ENCODE measurements at places on chromosomes 2 and 18.

DNA sequence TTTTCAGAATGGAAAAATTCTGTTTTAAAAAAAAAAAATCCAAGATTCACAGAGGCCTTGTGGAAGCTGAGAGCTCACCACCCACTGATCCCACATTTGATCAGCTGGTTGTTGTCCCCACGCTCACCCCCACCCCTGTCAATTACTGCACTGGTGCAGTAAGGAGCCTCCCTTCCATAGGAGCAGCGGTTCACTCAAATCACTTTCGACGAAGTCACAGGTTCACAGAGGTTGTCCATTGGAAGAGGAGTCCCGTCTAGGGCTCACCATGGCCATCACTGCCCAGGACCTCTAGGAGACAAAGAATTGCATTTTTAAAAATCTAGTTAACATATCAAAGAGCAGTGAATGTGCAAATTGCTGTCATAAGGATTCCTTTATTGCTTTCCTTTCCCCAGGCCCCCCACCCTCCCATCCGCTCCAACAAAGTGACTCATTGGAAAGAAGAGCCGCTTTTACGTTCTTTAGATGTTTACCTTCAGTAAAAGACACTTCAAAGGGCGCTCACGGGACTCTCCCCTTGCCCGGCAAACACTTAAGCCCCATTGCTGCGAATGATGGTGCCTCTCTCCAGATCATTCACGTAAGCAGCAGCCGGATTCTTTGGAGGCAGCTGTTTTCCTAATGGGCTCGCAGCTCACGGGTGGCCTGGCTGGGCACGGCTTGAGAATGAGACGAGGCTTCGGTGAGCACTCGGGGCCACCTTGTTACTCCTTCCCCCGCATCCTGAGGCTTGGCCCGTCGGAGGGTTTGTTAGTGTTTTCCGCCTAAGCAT lies 165.5 kb upstream of the SALL3 start:
- DNase-seq: no peak

DNA sequence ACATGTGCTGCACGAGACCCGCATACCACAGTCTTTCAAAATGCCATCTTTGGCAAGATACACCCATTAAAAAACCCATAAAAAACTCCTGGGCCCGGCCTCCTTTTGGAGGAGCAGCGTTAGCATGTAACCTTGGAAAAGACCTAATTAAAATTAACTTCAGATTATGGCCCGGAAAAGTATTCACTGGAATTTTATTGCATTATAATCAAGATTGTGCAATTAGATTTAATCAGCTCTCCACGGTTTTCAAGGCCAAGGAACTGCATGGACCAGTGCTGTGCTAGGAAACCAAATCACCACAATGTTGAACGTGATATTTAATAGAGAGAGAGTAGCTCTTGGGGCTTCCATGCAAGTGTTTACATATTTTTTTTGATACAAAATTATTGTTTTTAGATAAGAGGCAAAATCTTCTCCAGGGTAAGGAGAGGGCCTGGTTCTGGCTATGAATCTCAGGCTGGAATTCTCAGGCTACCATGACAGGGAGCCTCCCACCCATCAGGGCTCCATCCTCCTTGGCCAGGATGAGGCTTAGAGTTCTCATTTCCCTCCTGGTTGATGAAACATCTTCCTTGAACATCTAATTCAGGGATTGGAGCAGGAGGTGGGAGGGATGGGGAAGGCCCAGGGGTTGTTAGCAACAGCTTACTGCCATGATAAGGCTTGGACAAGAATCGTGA lies 82.0 kb upstream of the TTC39C start:
- DNase-seq: no peak

- DNase-seq: no peak
Measured at GRCh38 chr2:198134293-198134955, 330.0 kb downstream of the PLCL1 start.

DNA sequence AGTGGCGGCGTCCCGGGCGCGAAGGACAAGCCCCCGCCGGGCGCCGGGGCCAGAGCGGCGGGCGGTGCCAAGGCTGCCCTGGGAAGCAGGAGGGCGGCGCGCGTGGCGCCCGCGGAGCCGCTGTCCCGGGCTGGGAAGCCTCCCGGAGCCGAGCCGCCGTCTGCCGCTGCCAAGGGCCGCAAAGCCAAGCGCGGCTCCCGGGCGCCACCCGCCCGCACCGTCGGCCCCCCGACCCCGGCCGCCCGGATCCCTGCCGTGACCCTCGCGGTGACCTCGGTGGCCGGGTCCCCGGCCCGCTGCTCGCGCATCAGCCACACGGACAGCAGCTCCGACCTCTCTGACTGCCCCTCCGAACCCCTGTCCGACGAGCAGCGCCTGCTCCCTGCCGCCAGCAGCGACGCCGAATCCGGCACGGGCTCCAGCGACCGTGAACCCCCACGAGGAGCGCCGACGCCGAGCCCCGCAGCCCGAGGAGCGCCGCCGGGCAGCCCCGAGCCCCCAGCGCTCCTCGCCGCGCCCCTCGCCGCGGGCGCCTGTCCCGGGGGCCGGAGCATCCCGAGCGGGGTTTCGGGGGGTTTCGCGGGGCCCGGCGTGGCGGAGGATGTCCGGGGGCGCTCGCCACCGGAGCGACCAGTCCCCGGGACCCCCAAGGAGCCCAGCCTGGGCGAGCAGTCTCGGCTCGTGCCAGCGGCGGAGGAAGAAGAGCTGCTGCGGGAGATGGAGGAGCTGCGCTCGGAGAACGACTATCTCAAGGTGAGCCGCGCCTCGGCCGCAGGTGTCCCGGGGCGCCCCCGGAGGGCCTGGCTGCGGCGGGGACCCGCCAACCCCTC lies 820 bp downstream of the MTCL1 start:
- no peak for DNase-seq

GRCh38 chr18:10230072-10230471 lies 224.4 kb upstream of the APCDD1 start:
- no peak for DNase-seq

DNA sequence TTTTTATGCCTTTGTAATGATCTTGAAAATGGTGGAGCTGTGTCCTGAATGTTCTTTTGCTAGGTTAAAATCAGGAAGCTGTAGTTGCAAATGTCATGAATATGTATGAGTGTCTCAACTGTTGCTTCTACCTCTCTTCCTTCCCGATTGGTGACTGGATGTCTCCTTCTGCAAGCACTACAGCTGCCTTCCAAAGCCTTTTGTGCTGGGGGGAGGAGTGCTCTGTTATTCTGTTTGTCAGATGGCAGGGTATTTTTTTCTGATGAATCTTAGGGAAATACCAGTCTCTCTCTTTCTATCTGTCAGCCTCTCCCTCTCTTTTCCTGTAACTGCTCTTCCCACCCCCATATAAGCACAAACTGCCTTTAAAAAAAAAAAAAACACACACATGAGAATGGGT lies 1396.3 kb upstream of the CELF4 start:
- no peak for DNase-seq

- DNase-seq: no peak
Measured at GRCh38 chr2:128784626-128785306, 466.1 kb upstream of the HS6ST1 start.

- no peak for DNase-seq
Measured at GRCh38 chr2:72198532-72199241, 51.0 kb upstream of the CYP26B1 start.

GRCh38 chr2:47796090-47796697 lies 13.2 kb downstream of the MSH6 start:
- no peak for DNase-seq

DNA sequence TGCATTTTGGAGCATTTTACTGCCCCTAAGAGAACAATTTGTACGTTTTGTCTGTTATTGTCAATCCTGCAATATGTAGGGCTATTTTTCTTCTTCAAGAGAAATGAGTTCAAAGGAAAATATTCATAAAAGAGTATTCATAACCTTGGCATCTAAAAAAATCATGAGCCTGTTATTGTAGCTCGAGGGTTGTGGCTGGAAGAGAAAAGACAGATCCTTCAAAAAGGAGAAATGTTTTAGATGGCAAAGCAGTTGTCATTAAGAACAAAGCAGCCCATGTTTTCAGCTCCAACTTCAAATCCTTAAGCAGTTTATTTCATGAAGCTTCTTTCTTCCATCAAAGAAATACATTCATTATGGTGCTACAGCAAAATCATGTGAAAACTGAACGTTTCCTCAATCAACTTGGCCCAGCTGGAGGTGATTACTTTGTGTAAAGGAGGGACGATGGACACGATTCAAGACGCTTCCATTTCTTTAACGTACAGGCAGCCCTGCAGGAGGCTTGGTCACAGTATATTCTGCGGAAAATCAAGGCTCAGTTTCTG lies 31.4 kb downstream of the QPCT start:
- DNase-seq: no peak

GRCh38 chr18:11305507-11305906 lies 156.1 kb upstream of the PIEZO2 start:
- DNase-seq: no peak

DNA sequence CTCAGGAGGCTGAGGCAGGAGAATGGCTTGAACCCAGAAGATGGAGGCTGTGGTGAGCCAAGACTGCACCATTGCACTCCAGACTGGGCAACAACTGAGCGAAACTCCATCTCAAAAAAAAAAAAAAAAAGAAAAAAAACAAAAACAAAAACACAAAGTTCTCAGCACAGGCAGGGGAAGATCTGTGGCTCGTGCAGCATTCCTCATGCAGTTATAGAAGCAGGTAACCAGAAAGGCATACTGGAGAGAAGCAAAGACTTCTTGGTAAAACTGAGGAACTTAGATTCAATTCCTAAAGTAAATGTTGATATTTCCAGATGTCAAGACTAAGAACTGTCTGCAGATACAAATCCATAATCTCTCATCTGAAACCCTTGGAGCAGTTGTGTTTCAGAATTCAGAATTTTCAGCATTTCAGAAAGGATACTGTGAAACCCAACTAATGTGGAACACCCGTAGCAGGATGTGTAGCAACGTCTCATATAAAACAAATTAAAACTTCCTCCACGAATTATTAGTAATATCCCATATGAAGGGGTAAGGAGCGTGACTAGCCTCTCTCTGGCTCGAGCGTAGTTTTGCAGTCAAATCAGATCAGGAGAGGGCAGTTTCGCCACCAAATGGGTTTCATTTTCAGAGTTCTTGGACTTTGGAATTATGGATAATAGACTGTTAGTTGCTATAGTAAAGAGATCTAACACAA lies 13.2 kb upstream of the SLC25A52 start:
- no peak for DNase-seq

DNA sequence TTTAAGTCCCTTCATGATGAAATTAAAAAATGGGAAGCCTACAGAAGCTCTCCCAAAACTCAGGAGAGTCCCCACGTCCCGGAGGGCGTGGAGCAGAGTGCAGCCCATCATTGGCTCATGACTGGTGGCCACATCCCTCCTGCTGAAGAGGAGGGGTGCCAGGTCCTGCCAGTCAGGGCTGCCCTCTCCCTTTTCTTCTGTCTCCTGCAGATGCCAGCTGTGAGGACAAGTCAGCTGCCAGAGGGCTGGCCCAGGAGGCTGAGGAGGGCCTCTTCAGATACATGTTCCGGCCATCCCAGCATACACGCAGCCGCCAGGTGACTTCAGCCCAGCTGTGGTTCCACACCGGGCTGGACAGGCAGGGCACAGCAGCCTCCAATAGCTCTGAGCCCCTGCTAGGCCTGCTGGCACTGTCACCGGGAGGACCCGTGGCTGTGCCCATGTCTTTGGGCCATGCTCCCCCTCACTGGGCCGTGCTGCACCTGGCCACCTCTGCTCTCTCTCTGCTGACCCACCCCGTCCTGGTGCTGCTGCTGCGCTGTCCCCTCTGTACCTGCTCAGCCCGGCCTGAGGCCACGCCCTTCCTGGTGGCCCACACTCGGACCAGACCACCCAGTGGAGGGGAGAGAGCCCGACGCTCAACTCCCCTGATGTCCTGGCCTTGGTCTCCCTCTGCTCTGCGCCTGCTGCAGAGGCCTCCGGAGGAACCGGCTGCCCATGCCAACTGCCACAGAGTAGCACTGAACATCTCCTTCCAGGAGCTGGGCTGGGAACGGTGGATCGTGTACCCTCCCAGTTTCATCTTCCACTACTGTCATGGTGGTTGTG lies 2.6 kb downstream of the INHA start:
- no peak for DNase-seq

- no peak for DNase-seq
Measured at GRCh38 chr2:26710145-26710544, 17.6 kb downstream of the KCNK3 start.

DNA sequence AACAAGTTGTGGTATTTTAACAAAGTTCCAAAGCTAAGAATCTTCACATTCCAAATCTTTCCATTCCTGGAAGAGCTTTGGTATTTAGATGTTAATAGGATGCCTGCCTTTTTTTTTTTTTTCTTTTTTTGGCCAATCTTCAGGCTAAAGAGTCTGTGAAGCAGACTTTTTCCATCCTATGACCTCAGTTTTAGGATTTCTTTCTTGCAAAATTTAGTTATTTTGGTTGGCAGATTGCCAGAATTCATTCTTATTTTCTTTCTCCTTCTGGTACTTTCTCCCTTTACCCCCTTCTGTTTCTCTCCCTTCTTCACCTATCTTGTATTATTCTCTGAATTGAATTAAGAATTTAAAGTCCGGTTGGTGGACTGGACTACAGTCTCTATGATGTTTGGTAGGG lies 217.8 kb upstream of the REV1 start:
- no peak for DNase-seq

- DNase-seq: no peak
Measured at GRCh38 chr2:193695367-193695766, 1500.6 kb upstream of the TMEFF2 start.

DNA sequence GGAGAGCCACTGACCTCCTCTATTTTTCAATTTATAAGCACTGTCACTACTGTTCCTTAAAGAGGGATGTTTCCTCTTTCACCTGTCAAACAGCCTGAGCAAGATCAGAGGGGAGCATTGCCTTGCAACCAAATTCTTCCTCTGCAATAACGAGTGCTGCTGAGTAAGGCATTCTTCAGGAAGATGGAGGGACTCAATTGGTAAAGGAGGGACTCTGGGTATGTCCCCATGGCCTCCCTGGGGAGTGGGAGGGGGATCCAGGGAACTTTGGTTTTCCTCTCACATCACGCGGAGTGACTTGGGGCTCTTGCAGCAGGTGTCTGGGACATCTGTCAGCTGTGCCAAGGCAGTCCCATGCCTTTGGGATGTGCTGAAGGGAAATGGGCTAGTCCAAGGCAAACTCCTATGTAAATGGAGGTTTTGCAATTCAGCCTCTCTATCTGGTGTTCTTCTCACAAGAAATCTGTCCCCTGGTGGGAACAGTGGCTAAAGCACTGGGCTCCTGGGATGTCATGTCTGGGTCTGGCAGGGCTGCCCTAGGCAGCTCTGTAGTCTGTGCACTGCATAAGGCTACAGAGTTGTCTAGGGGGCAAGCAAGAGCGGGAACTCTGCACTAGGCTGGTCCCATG lies 14.4 kb upstream of the HES6 start:
- no peak for DNase-seq

DNA sequence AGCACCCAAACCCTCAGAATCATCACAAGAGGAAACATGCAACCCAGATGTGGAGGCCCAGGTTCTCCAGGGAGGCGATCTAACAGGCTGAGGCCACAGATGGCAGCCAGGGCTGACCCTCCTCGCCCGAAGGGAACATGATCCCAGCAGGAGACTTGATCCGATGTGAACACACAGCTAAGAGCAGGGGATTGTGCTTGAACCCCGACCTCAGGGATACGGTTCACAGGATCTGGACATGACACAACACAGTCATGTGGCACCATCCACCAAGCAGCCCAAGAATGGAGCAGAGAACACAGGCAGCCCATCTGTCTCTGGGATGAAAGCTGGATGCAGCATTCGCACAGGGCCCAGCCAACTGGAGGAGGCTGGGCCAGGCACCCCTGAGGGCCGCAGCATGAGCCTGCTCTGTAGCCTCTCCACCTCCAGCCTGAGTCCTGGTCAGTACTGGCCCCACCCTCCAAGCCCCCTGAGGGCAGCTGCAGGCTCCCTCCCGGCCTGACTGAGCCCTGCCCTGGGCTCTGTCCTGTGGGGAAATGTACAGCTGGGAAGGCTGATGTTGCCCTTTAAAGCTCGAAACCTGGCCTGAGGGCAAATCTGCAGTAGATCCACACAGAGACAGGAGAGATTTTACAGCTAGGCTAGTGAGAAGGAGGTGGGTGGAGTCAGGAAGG lies 39.0 kb downstream of the AQP12A start:
- no peak for DNase-seq
